ENCODE measurements at places on chromosomes 7 and 10.
A peak's percentile ranks its signal among the peaks of the same experiment; 100 is the strongest.

GRCh38 chr7:2572101-2572842, 13.5 kb downstream of the IQCE start:
- DNase-seq, result no peak

GRCh38 chr10:71720288-71720687, 710 bp upstream of the C10orf105 start:
- DNase-seq, result no peak

GRCh38 chr7:135169964-135170273, 588 bp downstream of the CYREN start:
- no peak for DNase-seq

DNA sequence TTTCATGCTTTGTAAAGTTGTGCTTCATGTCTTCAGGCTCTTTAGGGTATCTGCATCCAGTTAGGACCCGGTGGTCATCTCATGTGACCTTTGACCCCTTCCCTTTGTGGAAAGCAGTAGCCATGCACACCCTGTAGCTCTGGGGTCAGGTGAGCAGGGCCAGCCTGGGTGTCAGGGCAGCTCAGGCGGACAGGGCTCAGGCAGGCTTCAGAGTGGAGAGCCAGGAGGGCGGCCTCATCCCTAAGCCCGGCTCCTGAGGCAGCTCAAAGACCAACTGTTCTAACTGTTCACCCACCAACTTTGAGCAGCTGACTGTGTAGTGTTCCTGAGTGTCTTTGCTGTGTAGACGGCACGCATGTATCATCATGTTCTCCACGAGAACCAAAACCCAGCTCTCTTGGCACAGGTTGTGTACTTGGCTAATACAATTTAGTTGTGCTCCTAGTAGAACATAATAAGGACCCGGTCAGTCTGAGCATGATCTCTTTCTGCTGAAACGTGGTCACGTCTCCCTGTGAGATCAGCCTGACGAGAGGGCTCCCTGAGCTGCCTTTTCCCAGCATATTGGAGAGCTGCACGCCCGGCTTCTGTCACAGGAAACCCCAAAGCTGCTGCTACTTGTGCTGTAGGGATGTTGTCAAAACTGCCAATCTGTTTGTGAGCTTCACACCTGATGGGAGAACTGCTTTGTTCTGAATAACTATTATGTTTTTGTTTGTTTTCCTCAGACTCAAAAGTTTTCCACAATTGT, 30.0 kb downstream of the EEPD1 start:
- DNase-seq, result no peak

- peak; percentile 58 for DNase-seq
These were observed 453 bp downstream of the URGCP start for GRCh38 chr7:43905956-43906330.

DNA sequence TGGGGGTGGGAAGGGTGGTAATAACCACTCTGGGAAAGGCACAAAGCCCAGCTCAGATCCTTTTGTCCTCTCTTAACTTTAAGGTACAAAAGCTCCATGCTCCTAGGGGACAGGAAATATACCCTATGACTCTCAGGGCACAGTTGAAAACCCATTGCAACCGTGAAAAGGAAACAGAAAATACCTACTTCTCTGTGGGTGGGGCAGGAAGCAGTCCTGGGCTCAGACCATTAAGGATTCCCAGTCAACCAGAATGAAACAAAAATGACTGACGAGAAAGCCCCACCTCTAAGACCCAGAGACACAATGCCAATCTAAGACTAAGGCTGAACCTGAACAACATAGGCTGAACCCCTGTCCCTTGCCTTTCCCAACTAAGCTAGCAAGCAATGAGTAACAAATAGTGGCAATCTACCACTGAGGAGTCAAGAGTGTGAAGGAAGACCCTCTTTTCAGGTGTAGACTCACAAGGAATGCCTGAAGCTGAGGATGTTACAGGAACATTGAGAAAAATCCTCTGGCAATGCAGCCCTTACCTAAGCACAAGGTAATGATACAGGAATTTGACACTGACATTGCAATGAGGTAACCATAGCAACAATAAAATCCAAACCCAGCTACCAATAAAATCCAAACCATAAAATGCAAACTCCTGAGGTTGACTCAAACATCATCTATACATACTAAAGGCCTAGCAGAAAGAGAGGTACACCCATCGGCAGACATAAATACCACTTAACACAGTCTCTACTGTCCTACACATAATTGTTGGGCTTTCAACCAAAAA, 380.1 kb downstream of the HPSE2 start:
- DNase-seq, result no peak

GRCh38 chr7:37420946-37421695, 27.5 kb downstream of the ELMO1 start:
- no peak for DNase-seq

- DNase-seq, result no peak
These were observed 223.2 kb downstream of the MAD1L1 start for GRCh38 chr7:2009541-2010001.

- DNase-seq, result peak; percentile 57
These were observed 16.1 kb downstream of the OGDH start for GRCh38 chr7:44622342-44623151.

DNA sequence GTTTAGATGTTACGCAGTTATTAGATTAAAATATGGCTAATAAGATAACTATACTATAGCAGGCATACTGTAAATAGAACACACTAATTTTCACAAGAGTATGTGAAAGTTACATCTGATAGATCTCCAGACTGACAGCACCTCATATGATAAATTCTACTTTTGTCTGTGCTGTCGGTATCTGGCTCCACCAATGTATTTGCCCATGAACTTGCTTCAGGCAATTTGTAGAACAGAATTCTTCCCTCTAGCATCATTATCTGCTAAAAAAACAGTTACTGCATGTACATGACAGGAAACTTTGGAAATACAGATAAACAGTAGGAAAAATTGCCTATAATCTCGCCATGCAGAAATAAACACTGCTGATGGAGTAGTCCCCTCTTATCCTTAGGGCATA, 137.7 kb downstream of the WNT2 start:
- DNase-seq, result no peak

DNA sequence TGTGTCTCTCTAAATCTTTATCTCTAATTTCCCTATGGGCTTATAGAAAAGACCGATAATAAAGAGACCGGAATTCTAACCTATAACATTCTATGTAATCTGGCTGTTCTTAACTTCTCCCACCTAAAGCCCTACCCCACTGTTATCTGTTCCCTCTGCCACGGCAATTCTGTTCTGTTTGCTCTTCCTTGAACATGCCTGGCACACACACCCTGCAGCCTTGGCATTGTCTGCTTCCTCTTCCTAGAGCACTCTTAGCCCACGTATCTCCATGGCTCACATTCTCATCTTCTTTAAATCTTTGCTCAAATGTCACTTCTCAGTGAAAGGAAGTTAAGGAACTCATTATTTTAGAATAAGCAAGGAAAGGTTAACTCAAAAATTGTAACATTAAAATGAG, 309.2 kb downstream of the GPR158 start:
- no peak for DNase-seq

DNA sequence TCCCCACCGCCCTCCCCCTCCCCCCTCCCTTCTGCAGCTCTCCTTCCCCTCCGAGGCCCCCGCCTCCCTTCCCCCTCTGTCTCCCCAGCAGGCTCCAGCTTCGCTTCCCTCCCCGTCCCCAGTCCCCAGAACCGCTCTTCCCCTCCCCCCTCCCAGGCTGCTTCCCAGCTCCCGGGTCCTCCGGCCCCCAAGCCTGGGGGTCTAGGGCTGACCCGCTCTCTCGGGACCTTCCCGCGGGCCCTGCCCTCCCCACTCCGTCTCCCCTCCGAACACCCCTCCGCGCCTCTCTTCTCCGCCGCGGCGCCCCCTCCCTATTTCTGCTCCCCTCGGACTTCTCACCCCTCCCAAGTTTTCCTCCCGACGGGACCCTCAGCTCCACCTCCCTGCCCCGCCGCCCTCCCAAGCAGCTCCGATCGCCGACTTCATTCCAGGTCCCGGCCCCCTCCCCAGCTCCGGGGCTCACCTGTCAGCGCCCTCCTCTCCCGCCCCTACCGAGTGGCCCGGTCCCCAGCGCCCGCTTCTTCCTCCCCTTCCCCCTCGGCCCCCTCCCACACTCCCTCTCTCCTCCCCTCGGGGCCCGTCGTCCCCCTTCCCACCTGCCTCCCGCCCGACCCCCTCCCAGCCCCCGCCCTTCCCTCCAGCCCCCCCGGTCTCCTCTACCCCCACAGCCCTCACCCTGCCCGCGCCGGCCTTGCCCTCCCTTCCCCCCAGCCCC, 990 bp downstream of the ZNF467 start:
- DNase-seq, result no peak

DNA sequence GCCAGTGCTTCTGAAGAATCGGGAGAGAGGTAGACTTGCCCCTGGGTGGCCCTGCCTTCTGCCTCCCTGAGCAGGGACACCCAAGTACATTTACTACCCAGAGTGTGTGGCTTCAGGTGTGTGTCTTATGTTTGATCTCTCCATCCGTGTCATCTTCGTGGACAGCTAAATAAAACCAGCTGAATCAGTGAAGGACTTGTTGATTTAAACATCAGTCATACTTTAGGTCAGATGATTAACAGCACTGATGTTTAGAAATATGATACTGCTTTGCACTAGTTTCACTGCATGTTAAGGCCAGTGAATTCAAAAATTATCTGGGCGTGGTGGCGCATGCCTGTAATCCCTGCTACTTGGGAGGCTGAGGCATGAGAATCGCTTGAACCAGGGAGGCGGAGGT, 4.0 kb downstream of the MTG1 start:
- DNase-seq, result peak; percentile 37

DNA sequence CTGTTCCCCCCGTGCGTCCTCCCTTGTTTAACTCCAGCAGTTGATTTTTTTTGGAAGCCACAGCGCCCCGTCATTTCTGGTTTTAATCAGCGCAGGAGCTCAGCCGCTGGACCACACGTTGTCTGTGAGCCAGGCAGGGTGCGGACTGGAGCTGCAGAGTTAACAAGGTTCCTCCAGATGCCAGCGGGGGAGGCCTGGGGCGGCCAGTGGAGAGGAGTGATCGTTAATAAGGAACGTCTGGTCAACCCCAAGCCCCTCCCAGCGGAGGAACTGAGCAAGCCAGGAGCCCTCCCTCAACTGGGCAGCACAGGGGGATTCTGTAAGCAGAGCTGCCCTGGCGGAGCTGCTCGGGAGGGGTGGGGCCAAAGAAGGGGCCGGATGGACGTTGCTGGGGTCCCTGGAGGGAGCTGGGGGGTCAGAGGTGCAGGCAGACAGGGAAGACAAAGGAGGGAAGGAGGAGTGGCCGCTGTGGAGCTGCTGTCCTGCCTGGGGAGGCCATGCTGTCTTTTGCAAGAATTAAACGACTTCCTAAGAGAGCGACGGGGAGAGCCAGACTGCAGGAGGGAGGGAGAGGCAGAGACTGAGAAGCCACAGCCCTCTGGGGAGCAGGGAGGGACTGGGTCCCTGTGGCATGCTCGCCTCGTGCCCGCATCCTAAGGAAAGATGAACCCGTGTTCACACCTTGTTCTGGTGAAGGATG, 537.1 kb upstream of the FOXK1 start:
- DNase-seq, result no peak

All from LHCN-M2 (cell line).